ENCODE measurements at places on chromosomes 11 and 22.

- DNase-seq = no peak
These were observed 103.8 kb downstream of the ZNF280B start for GRCh38 chr22:22404598-22405284.

GRCh38 chr11:107741044-107741823, 29.4 kb upstream of the SLN start:
- DNase-seq = peak; percentile 30

GRCh38 chr11:90916706-90917105, 693.9 kb upstream of the CHORDC1 start:
- no peak for DNase-seq

DNA sequence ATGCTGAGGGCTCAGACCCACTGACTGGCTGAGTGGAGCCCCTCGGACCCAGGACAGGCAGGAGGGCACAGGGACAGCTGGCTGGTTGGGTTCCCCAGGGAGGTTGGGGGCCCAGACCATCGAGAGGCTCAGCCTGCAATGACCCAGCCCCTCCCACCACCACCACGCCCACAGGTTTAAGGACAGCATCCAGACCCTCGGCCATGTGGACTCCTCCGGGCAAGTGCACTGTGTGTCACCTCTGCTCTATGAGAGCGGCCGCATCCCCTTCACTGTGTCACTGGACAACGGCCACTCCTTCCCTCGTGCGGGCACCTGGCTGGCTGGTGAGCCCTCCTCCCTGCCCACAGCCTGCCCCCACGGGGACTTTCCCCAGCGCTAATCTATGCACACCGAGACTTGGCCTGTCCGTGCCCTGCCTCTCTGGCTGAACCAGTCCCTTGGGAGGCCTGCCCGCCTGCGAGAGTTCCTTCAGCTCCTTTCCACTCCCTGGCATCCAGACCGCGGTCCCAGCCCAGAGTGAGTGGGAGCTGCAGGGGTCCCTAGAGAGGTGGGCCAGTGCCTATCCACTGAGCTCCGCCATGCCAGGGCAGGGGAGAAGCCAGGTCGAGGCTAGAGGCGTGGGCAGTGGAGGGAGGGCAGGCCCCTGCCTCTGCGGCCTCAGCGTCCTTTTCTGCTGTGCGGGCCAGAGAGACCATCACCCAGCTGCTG, 2.2 kb downstream of the SUSD2 start:
- no peak for DNase-seq

DNA sequence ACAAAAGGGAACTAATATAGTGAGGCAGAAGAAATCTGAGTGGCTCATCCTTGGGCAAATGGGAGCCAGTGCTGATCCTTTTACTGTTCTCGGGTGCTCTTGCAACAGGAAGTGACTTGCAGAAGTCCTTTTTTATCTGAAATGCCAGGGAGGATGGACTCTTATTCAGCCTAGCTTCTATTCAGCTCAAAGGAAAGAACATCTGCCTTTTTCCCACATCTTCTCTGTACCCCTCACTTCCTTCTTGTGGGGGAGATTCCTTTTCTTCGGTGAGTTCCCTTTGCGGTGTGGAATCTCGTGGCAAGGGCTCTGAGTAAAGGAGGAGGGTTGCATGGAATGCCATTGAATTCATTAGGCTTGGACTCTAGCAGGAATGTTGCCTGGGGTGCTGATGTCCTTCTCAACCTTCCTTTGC, 76.2 kb downstream of the ZBTB16 start:
- DNase-seq = peak; percentile 70

GRCh38 chr11:216081-216974, 8.8 kb downstream of the RIC8A start:
- no peak for DNase-seq

DNA sequence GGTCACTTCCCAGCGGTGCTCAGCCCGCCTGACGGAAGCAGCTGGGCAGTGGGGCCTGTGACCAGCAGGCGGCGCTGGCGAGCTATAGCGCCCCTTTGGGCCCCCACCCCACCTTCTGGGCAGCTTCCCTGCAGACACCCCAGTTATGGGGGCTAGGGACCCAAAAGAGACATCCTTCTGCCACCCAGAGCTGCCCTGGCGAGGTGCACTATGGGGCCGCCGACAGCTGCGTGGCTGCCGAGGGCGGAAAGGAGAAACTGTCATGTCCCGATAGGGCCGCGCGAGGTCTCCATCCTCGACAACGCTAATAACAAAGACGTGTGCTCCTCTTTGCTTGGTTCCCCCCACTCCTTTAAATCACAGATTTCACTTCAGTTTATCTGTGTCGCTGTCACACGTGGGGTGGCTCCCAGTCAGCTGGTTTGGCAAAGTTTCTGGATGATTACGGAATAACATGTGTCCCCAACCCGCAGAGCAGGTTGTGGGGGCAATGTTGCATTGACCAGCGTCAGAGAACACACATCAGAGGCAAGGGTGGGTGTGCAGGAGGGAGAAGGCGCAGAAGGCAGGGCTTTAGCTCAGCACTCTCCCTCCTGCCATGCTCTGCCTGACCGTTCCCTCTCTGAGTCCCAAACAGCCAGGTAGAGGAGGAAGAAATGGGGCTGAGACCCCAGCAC, 673 bp upstream of the MYO7A start:
- no peak for DNase-seq
